Sigmoid colon (tissue), 7 donors: ENCODE measurements at places on chromosomes 12 and 14.

- DNase-seq = no peak
Measured at GRCh38 chr14:58701604-58702003, 63.8 kb downstream of the DACT1 start.

DNA sequence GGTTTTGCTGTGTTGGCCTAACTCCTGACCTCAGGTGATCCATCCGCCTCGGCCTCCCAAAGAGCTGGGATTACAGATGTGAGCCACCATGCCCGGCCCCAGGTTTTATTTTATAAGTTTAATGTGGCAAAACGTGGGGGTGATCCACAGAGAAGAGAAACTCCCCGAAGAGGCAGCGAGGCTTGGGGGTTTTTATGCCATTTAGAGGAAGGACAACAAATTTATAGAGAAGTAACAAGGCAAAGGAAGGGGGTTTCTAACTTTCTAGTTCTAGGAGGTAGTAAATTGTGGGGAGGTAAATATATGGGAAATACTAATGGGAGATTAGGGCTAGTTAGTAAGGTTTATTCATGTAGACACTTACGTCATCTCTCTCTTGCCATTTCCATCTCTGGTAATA lies 17.2 kb upstream of the PHC1 start:
- DNase-seq = no peak

DNA sequence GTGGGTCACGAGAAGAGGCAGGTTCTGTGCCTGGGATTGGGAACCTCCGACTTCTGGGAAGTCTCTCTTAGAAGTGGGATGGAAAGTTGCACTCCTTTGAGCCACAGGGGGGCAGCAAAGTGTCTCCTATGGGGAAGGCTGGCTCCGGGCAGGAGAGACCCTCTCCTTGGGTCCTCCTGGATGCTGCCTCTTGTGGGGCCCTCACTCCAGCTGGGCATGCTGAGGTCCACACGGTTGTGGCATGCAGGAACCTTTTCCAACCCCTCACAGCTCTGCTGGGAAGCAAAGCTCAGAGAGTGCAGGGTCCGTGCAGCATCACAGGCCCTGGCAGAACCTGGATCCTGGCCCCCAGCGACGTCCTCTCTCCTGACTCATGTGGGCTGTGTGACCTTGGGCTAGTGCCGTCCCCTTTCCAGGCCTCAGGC lies 17.4 kb downstream of the SDSL start:
- no peak for DNase-seq

DNA sequence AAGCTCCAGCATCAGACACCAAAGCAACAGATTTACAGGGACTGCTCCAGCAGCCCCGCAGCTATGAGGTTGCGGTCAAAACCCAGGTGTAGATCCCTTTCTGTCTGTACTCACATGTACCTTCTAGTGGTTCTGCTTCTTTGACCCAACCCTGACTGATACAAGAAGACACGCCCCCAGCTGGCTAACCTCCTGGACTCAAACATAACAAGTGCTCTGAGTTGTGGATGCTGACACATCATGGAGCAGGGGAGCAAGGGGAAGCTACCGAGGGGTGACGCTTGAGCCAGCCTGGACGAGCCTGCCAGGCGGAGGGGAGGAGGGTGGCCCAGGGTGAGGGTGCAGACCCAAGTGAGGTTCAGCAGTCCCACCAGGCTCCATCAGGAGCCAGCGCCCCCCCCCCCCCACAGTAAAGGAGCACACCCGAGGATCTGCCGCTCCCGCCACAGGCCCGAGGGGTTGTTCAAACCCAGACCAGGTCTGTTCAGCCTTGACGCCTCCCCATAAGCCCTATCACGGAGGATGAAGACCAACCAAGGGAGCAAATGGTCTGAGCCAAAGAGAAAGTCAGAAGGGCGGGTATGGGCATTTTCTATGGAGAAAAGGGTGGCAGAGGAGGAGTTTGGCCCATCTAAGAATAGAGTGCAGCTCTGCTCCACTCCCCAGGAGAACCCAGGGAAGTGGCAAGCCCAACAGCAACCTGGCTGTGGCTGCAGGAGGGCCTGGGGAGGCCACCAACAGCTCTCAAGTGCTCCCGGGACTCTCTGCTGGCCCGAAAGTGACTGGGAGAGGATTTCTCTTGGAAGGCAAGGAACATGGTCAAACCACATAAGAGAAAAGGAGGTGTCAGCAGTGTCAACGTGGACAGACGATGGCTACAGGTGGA lies 229.4 kb downstream of the BCL11B start:
- no peak for DNase-seq

- peak; percentile 33 for DNase-seq
Measured at GRCh38 chr14:98927986-98928385, 344.0 kb downstream of the BCL11B start.

GRCh38 chr14:90456551-90456950 lies 59.7 kb downstream of the CALM1 start:
- no peak for DNase-seq

DNA sequence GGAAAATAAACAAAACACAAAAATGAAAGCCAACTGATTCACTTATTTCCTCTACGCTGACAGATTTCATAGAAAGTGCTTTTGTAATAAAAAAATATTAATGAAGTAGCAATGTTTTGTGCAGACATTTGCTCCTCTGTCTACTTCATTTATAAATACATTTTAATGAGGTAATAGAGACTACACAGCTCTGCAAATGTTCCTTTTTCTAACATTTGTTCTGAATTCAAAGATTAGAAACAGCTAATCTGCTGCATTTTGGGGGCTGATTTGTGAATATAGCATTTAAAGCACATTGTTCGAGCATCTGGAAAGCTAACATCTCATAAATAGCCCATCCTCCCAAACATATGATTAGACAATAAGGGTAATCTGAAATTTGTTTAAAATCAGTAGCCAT lies 97.8 kb downstream of the PRKD1 start:
- no peak for DNase-seq

- DNase-seq = no peak
Measured at GRCh38 chr12:124592050-124592449, 24.6 kb upstream of the NCOR2 start.

DNA sequence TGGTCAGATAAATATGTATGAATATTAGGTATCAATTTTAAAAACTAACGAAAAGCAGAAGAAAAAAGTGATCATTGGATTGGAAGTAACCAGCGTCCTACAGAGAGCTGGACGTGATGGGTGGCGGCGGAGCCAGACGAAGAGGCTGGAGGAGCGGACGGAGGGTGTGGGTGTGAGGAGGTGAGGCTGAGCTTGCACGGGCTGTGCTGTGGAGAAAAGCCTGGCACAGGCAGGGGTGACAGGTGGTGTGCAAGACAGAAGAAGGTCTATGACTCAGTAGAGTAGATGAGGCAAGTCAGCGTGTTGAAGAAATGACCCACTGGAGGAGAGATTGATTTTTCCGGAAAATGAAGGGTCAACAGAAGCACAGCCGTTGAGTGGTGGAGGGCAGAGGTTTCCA lies 56.4 kb downstream of the FZD10 start:
- DNase-seq = no peak

GRCh38 chr12:89786177-89786810 lies 77.7 kb upstream of the ATP2B1 start:
- DNase-seq = no peak

GRCh38 chr12:16472631-16473030 lies 125.2 kb downstream of the MGST1 start:
- no peak for DNase-seq

DNA sequence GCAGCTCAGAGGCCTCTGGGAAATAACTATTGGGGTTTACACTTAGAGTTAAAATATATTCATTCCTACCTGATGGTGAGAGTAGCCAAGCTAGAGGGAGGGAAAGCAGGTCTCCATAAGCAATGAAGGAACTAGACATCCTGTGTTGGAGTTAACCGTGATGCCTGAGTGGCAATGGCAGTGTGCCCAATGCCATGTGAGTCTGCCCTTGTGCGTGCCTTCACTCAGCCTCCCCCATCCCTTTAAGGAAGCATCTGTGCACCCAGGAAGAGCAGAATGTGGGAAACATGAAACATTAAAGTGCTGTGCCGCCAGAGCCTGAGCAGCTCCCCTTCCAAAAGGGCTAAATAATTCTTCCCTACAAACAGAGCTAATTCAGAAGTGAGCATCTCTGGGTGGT lies 76.3 kb downstream of the COX16 start:
- no peak for DNase-seq

- no peak for DNase-seq
Measured at GRCh38 chr12:93707836-93708235, 30.7 kb downstream of the CRADD start.

- no peak for DNase-seq
Measured at GRCh38 chr12:19869413-19869812, 430.1 kb downstream of the AEBP2 start.

DNA sequence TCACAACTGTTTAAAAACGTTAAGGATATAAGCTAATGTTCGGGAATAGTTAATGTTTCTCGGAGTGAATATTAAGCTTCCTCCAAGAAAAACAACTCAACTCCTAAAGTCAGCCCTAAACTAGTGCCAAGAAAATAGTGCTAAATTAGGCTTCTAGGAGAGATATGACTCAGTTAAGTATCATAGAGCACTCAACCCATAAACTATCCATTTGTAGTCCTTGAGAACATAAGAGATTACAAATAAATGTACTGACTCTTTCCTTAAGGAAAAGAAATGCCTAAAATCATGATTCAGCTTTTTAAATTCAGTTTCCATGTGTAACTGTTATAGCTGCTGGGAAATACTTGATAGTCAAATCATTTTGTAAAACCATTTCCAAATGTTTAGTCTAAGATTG lies 117.1 kb downstream of the HMGA2 start:
- no peak for DNase-seq

DNA sequence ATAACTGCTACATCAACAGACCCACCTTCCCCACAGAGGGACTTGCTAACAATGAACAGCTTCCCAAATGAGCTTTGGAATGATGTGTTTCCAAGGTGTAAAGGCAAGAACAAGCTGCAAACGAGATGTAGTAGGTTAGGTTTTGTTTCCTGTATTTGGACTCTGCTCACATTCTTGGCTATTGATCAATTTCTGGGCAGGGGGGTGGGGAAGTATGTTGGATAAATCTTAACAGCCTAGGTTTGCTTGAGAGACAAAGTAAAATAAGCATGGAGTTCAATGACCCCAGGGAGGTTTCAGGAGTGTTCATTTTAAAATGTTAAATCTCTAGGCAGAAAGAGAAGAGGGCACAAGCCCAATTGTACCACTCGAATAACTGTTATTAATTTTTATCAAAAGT lies 146.6 kb downstream of the DPY19L2 start:
- DNase-seq = no peak

- no peak for DNase-seq
Measured at GRCh38 chr12:80353254-80353653, 90.8 kb upstream of the PTPRQ start.

DNA sequence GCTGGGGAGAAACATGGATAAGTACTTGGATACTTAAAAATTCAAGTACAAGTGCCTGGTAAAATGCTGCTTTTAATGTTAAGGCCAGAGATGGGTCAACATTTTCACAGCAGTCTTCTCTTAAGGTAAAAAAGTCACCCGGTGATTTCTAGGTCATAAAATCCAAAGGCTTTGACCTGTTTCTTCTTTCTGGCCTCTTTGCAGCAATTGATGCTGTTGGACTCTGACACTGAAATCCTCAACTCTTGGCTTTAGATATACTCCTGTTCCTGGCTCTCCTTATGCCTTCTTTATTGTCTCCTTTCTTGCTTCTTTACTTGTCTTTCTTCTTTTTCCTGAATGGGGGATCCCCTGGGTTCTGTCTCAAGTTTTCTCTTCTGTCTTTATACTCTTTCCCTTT lies 189.2 kb downstream of the SSPN start:
- no peak for DNase-seq

DNA sequence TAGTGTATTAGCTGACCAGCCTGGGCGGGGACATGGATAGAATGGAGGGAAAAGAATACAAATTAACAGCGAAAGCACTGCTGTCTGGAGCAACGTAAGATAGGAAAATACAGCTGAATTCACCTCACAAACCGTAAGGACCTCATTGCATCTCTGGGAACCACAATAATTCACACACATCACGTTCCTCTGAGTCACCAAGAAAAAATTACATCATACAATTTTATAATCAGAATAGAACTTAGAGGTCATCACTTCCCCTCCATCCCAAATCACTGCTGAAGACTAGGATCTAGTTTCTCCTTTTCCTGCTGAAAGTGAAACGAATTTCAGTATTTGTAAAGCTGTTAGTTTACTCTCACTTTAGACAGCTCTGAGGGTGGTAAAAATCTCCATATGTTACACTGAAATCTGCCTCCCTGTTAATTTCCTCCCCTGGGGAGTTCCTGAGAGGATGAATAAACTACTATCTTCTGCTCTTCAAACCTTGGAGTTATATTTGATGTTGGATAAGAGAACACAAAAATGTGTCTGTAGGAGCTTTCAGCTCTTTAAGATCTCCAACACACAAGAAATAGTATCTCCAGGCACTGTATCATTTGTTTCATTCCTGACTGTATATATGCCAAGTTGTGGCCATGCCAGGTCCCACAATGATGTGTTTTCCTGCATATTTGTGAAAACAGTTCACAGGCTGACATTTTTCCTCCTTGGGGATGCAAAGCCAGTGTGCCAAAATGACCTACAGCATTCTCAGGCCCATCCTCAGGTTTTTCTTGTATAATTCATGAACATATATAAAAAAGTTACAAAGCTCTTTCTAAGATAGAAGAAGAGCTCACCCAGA lies 63.8 kb upstream of the SSTR1 start:
- no peak for DNase-seq

GRCh38 chr12:69583203-69583602 lies 2.1 kb upstream of the CCT2 start:
- no peak for DNase-seq

- DNase-seq = peak; percentile 58
Measured at GRCh38 chr14:95044463-95045105, 112.7 kb downstream of the DICER1 start.

- no peak for DNase-seq
Measured at GRCh38 chr14:99535448-99535847, 54.2 kb downstream of the CCNK start.

GRCh38 chr12:12755923-12756322 lies 29.5 kb upstream of the APOLD1 start:
- DNase-seq = no peak

- no peak for DNase-seq
Measured at GRCh38 chr12:19515179-19515578, 75.9 kb downstream of the AEBP2 start.

- DNase-seq = no peak
Measured at GRCh38 chr12:108647585-108648287, 14.0 kb upstream of the SELPLG start.

GRCh38 chr12:3243376-3244084 lies 166.4 kb downstream of the TSPAN9 start:
- DNase-seq = no peak

DNA sequence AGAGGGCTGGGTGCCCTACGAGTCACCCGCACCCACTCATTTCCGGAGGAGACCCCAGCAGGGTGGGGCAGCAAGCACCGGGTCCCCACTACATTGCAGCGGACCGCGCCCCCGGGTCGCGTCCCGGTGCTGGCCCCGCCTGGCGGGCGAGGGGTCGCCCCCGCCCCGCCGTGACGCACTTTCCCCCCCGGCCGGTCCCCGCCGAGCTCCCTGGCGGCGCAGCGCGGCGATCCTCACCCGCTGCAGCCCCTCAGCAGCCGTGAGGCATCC lies 106.1 kb downstream of the PRICKLE1 start:
- DNase-seq = peak; percentile 69

- DNase-seq = no peak
Measured at GRCh38 chr12:65637774-65638173, 186.5 kb upstream of the HMGA2 start.
